Lung (tissue), 17 donors: ENCODE measurements at places on chromosomes 5 and 9. TPM values are rescaled to one million over a fixed set of nuclear protein-coding genes. Genes with fewer than 3 reads are reported as not detected.

The OBP2B gene
- polyA plus RNA-seq = not detected

The STPG3 gene
- polyA plus RNA-seq = 0.18 TPM

The TICAM2 gene
- 2.3 TPM for polyA plus RNA-seq

The ECM2 gene
- polyA plus RNA-seq = 0.92 TPM

The RLN1 gene
- 0.11 TPM for polyA plus RNA-seq

The PDE6A gene
- polyA plus RNA-seq = 0.03 TPM

The SPINK7 gene
- polyA plus RNA-seq = not detected

The GGTA1 gene
- 1.5 TPM for polyA plus RNA-seq

The FOXD4L3 gene
- not detected for polyA plus RNA-seq

The GCNT4 gene
- 0.55 TPM for polyA plus RNA-seq

The ZNF354C gene
- polyA plus RNA-seq = 1.3 TPM

The PPP3R2 gene
- not detected for polyA plus RNA-seq

The IFNK gene
- not detected for polyA plus RNA-seq

The PIP5KL1 gene
- 4.9 TPM for polyA plus RNA-seq

The TEX53 gene
- polyA plus RNA-seq = not detected

The KIF12 gene
- polyA plus RNA-seq = 6.7 TPM

The SLC4A9 gene
- polyA plus RNA-seq = 0.05 TPM

The SLC1A3 gene
- polyA plus RNA-seq = 3.4 TPM

The MYO10 gene
- polyA plus RNA-seq = 10.6 TPM

The ADAMTS16 gene
- polyA plus RNA-seq = not detected

The ACTL7A gene
- polyA plus RNA-seq = not detected

The JMY gene
- 2.8 TPM for polyA plus RNA-seq

The HAVCR1 gene
- 0.12 TPM for polyA plus RNA-seq

The HK3 gene
- 260 TPM for polyA plus RNA-seq

The HTR4 gene
- not detected for polyA plus RNA-seq

The ADCY2 gene
- 0.31 TPM for polyA plus RNA-seq

The HEMGN gene
- 0.14 TPM for polyA plus RNA-seq

The SPATA6L gene
- polyA plus RNA-seq = 4.6 TPM

The CDH9 gene
- polyA plus RNA-seq = not detected

The LECT2 gene
- not detected for polyA plus RNA-seq

The MCC gene
- polyA plus RNA-seq = 4.0 TPM

The MAMDC4 gene
- polyA plus RNA-seq = 7.3 TPM

The ANKRA2 gene
- 27.3 TPM for polyA plus RNA-seq

The GOLM1 gene
- polyA plus RNA-seq = 21.7 TPM

The PCDHA3 gene
- 0.22 TPM for polyA plus RNA-seq

The HAUS6 gene
- 3.6 TPM for polyA plus RNA-seq

The PGM5 gene
- 4.3 TPM for polyA plus RNA-seq

The KCNV2 gene
- not detected for polyA plus RNA-seq

The AJM1 gene
- polyA plus RNA-seq = 1.3 TPM

The SNCAIP gene
- polyA plus RNA-seq = 3.0 TPM

The AHRR gene
- 4.0 TPM for polyA plus RNA-seq

The SAP30L gene
- polyA plus RNA-seq = 18.2 TPM

The FCHSD1 gene
- polyA plus RNA-seq = 15.0 TPM

The MYOT gene
- not detected for polyA plus RNA-seq

The CCDC192 gene
- 0.08 TPM for polyA plus RNA-seq

The ZNF618 gene
- 2.6 TPM for polyA plus RNA-seq

The TTC23L gene
- 0.51 TPM for polyA plus RNA-seq

The DBH gene
- polyA plus RNA-seq = 0.08 TPM

The ADGRD2 gene
- polyA plus RNA-seq = not detected
